Osteocyte (in vitro differentiated cells): ENCODE measurements at places on chromosomes 6 and 20. TPM values are rescaled to one million over a fixed set of nuclear protein-coding genes. Genes with fewer than 3 reads are reported as not detected.

Gene COL10A1
- total RNA-seq: not detected in 2 replicates

Gene GSTA1
- not detected in 2 replicates for total RNA-seq

Gene PACSIN1
- total RNA-seq: not detected in 2 replicates

Gene ITPA
- total RNA-seq: 57.5 and 58.4 TPM in 2 replicates

Gene FOXF2
- total RNA-seq: 1.5 and 1.8 TPM in 2 replicates

Gene MARCKS
- 868 and 890 TPM in 2 replicates for total RNA-seq

Gene KHDC1L
- not detected in 2 replicates for total RNA-seq

Gene TUBE1
- 27.2 and 27.6 TPM in 2 replicates for total RNA-seq

DNA sequence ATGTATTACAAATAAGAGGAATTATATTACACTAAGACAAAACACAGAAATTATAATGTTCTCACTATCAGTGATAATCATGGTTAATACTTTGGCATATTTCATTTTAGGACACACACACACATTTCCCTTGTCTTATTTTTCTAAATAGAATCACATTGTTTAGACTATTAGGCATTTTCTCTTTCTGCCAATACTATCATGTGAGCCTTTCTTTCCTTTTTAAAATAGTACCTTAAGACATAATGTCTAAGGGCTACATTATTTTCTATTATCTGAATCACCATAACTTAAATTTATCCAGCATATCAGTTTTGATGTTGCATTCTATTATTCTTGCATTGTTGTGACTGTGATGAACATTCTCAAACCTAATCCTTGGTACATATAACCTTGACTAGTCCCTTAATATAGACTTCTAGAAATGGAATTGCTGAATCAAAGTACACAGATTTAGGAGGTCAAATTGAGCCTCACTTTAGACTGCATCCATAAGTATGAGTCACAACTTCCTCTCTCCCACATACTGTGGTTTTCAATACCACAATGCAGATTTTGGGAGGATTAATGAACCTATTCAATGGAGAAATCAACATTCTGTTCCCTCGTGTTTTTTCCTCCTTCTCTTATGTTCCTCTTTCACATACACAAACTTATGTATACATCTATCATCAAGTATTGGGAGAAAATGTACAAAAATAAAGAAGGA, 212.6 kb downstream of the MOXD1 start:
- peak overlapping the region; percentile 50 for H3K27ac ChIP-seq
- no peaks in the 10 kb centered on the region for H3K36me3 ChIP-seq
- H3K27me3 ChIP-seq: no peaks in the 10 kb centered on the region
- no peak for DNase-seq
- no peak overlapping the region for H3K4me3 ChIP-seq

DNA sequence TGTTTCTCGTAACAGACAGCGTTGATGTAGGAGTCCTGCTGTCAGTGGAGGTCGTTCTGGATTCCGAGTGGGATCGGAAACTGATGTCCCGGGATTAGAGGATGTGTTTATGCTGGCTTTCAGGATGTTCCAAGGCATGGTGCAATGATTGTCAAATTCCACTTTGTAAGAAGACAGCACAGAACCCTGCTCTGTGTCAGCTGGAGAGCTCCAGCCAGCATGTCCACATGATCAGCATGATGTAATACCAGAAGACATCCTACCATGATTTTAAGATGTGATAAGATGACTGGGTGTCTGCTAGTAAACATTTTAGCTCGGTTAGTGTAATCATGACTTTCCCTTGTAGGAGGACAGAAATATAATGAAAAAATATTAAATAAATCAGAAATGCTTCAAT, 20.3 kb downstream of the ENPP1 start:
- peaks cover 77% of the 10 kb centered on the region for H3K4me1 ChIP-seq
- H3K27ac ChIP-seq: peak overlapping the region; percentile 77
- no peak for DNase-seq
- no peak overlapping the region for H3K4me3 ChIP-seq
- no peaks in the 10 kb centered on the region for H3K27me3 ChIP-seq

DNA sequence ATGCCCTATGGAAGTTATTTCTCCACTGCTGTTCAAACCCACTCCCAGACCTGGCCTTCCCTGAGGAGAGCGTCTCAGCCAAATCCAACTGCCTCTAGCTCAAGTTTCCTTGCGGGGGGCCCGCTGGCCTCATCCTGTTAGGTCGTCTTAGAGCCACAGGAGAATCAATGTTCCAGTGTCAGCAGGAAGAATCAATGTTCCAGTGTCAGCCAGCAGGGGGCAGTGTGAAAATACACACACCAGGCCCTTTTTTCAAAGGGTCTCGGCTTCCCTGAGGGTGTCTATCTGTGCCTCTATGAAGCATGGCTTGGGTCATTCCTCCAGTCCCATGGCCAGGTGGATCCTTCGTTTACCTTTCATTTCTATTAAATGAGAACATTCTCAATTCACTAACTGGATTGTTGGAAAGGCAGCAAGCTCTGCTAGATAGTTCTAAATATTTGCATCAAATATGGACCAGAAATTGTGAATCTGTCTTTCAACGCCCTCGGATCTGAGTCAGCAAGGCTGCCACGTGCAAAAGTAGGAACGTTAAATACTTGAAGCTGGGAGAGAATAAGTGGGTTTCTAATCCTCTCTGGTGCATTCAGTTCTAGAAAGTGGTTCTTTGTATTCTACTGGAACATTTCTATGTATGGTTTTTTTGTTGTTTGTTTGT, 19.2 kb downstream of the PRND start:
- no peak overlapping the region for H3K27ac ChIP-seq
- H3K4me1 ChIP-seq: no peaks in the 10 kb centered on the region
- H3K36me3 ChIP-seq: no peaks in the 10 kb centered on the region
- H3K27me3 ChIP-seq: peaks cover 35% of the 10 kb centered on the region

DNA sequence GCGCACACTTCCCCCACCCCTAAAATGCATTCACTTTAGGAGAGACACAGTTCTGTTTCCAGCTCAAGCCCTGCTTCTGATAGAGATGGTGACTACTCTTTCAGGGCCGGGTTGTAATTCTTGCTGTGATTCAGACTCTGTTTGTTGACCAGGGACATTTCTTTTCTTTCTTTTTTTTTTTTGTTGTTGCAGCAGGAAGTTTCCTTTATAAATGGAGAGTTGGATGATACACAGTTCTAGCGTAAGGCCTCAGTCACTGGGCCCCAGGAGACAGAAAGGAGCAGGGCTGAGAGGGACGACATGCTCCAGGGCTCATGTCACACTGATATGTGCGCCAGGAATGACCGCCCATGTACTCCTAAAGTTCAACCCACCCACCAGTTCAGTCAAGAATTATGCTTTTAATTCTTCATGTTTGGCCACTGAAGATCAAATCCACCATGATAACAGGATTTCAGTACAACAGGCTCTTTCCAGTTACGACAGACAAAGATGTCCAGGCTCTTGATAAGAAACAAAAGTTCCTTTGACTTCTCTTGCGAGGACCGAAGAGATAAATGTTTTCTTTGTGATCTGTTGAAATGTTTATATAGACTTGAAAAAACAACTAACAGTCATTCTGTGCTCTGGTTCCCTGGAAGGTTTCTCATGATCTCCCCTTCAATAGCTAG, 142.5 kb downstream of the CD164 start:
- H3K27me3 ChIP-seq: no peaks in the 10 kb centered on the region
- H3K4me3 ChIP-seq: no peak overlapping the region
- peaks cover 20% of the 10 kb centered on the region for H3K4me1 ChIP-seq

DNA sequence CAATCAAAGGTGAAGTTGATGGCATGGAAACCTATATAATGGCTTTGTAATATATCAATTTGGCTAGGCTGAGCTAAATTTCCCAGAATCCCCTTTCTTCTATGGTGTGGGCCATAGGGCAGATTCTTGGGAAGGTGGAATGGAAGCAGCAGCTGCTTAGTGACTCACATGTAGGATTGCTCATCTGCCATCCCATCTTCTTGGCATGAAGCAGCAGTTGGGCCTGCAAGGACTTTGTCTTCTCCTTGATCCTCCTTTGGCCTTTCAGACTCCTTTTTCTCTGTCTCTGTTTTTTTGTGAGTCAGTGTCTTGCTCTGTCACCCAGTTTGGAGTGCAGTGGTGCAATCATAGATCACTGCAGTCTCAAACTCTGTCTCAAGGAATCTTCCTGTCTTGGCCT, 52.6 kb upstream of the CEP162 start:
- no peak for DNase-seq
- H3K4me1 ChIP-seq: no peaks in the 10 kb centered on the region
- H3K27ac ChIP-seq: no peak overlapping the region
- H3K36me3 ChIP-seq: no peaks in the 10 kb centered on the region
- peaks cover 24% of the 10 kb centered on the region for H3K27me3 ChIP-seq

- H3K27me3 ChIP-seq: peaks cover 7% of the 10 kb centered on the region
- H3K4me3 ChIP-seq: no peak overlapping the region
- no peaks in the 10 kb centered on the region for H3K36me3 ChIP-seq
These were observed 123.1 kb downstream of the OLIG3 start for GRCh38 chr6:137370871-137371633.

- no peak overlapping the region for H3K27ac ChIP-seq
- H3K4me1 ChIP-seq: peaks cover 4% of the 10 kb centered on the region
- no peak overlapping the region for H3K4me3 ChIP-seq
- H3K36me3 ChIP-seq: no peaks in the 10 kb centered on the region
These were observed 962.9 kb upstream of the SLC35B3 start for GRCh38 chr6:9398071-9398766.

- no peak overlapping the region for H3K27ac ChIP-seq
- no peak overlapping the region for H3K4me3 ChIP-seq
- no peak for DNase-seq
- no peaks in the 10 kb centered on the region for H3K36me3 ChIP-seq
These were observed 60.2 kb upstream of the ZNFX1 start for GRCh38 chr20:49338061-49338460.

DNA sequence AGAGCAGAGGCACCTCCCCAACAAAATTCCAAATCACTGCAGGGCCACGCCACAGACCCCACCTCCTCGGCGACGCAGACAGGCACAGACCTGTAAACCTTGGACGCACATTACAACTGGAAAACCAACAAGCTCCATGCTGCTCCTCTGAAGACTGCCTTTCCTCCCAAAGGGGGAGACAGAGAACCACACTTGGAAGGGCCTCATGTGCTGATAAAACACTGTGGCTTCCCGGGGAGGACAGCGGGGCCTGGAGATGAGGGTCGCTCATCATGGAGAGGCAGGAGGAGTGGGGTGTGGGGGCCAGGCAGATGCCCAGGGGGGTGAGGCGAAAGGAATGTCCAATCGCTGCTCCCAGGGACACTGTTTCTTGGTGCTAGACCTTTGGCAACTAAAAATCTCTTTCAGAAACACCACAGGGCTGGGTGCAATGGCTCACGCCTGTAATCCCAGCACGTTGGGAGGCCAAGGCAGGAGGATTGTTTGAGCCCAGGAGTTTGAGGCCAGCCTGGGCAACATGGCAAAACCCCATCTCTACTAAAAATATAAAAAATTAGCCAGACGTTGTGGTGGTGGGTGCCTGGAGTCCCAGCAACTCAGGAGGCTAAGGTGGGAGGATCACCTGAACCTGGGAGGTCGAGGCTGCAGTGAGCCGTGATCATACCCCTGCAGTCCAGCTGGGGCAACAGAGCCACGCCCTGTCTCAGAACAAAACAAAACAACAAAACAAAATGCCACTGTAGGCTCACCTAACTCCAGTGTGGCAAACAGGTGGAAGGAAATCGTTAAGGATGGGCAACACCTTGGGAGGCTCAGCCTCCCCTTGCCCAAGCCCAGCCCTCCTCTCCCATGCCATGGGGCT, 53.8 kb downstream of the ABHD12 start:
- DNase-seq: no peak
- H3K4me1 ChIP-seq: peaks cover 4% of the 10 kb centered on the region
- no peak overlapping the region for H3K4me3 ChIP-seq
- H3K27ac ChIP-seq: no peak overlapping the region
- H3K27me3 ChIP-seq: no peaks in the 10 kb centered on the region

DNA sequence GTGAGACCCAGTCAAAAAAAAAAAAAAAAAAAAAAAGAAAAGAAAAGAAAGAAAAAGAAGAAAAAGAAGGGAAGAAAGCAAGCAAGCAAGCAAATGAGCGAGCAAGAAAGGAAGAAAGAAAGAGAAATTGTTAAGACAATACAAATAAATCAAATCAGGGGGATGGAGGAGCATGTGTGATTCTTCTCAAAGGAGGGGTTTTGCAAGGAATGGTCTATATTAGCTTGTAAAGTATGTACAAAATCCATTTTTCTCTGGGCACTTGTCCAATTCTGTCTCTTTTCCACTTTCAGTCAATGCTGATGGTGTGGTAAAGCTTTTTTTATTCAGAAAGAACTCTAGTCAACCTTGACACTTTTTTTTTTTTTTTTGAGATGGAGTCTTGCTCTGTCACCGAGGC, 133.7 kb upstream of the TNFAIP3 start:
- H3K27ac ChIP-seq: no peak overlapping the region
- no peak overlapping the region for H3K4me3 ChIP-seq
- H3K27me3 ChIP-seq: no peaks in the 10 kb centered on the region
- DNase-seq: no peak
- H3K4me1 ChIP-seq: peaks cover 29% of the 10 kb centered on the region

DNA sequence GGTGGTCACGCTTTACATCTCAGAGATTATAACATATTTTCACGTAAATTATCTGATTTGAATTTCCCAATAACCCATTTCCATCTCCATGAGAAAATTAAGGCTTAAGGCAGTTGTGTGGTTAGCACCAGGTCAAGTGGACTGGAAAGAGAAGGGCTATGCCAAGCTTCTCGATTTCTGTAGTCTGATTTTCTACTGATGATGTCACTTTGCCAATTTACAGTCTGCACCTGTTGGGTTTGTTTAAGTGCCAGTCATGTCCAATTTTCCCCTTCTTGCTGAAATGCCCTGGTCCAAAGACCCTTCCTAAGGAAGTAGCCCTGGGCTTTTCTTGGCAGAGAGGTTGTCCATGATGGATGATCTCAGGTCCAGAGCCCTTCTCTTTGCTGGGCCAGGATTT, 562.3 kb upstream of the BTBD3 start:
- H3K4me1 ChIP-seq: peaks cover 15% of the 10 kb centered on the region
- H3K27ac ChIP-seq: no peak overlapping the region
- H3K36me3 ChIP-seq: no peaks in the 10 kb centered on the region
- H3K27me3 ChIP-seq: no peaks in the 10 kb centered on the region
- no peak for DNase-seq
- no peak overlapping the region for H3K4me3 ChIP-seq

- no peak for DNase-seq
- no peaks in the 10 kb centered on the region for H3K36me3 ChIP-seq
- H3K4me1 ChIP-seq: peaks cover 9% of the 10 kb centered on the region
These were observed 42.7 kb upstream of the HCRTR2 start for GRCh38 chr6:55131616-55132015.

DNA sequence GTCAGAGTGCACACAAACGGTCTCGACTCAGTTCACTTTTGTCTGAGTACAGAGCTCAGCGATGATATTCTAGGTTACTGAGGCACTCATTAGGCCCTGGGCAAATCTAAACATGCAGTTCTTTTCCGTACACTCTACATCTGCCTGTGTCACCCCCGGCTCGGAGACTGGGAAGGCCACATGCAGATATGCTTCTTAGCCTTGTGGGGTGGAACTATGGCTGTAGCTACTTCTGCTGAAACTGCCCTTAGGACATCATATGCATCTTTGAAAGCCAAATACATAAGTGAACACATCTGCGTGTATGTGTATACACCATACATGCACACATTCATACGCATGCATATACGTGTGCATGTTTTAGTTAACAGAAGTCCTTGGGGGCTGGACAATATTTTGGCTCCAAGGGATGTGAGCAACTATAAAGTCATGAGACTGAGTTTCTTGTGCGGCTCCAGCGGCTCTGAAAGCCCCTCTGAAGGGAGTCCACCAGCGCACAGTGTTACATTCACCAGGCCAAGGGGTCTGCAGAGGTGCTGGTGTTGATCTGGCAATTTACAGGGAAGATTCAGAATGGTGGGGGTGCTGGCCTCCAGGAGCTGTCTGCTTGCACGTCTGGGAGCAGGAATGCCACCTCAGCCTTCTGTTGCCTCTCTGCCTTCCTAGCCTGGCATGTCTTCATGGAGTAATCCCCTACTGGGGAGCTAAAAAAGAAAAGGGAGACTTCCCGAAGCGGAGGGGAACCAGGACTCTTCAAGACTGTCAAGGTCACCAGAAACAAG, 31.6 kb downstream of the PSMG4 start:
- H3K36me3 ChIP-seq: peaks cover 11% of the 10 kb centered on the region
- H3K27ac ChIP-seq: no peak overlapping the region
- H3K4me1 ChIP-seq: peaks cover 8% of the 10 kb centered on the region
- no peak for DNase-seq
- no peaks in the 10 kb centered on the region for H3K27me3 ChIP-seq
